Right cardiac atrium (tissue), 5 donors: ENCODE measurements at places on chromosomes 16 and 17. TPM values are rescaled to one million over a fixed set of nuclear protein-coding genes. Genes with fewer than 3 reads are reported as not detected.

The NIP7 gene
- 6.2 TPM for polyA plus RNA-seq

GRCh38 chr16:4203748-4204147 lies 38.1 kb downstream of the SRL start:
- DNase-seq: no peak

DNA sequence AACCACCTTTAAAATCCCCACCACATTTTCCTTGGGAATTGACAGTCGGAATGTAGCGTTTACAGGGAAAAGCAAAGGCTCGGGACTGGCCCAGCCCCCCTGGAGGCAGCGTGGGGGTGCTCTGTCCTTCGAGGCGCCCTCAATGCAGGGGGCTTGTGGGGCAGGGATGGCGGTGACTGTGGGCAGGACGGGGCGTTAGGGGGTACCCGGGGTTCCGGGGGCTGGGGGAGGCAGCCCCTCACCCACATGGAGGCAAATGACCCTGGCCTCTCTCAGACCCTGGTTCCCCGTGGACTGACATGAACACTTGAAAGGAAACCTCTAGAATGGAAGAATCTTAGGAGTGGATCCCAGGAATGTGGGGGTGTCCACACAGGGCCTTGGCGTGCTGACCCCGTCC lies 78.4 kb upstream of the GNG13 start:
- peak; percentile 37 for DNase-seq

GRCh38 chr17:3556916-3557767 lies 470 bp downstream of the TRPV3 start:
- no peak for DNase-seq
